ENCODE measurements at places on chromosomes 1 and 21. TPM values are rescaled to one million over a fixed set of nuclear protein-coding genes. Genes with fewer than 3 reads are reported as not detected.

- no peak for DNase-seq
Measured at GRCh38 chr1:219544163-219544846, 68.6 kb downstream of the ZC3H11B start.

- no peak for DNase-seq
Measured at GRCh38 chr21:33135925-33136324, 66.0 kb downstream of the OLIG1 start.

DNA sequence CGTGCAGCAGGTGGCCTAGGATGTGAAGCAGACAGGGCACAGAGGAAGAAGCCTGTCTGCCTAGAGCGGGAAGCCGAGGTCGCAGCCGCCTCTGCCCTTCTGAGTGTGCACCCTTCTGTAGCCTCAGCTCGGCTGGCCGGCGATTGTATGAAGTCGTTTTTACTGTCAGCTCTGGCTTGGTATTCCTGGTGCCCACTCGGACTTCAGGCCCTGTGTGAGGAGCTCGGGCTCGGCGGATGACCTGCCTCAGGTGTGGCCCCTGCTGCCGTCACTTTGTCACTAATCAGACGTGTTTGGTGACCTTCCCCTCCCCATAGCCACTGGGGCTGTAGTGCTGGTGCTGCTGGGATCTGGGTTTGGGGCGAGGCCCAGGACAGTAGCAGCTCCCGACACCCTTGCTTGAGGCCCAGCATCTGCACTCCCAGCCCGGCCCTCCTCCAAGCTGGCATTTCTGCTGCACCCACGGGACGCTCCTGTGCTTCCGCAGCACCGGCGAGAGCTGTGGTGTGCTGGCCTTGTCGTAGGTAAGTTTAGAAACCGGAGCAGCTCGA is 18.1 kb downstream of the SLX9 start:
- no peak for DNase-seq

DNA sequence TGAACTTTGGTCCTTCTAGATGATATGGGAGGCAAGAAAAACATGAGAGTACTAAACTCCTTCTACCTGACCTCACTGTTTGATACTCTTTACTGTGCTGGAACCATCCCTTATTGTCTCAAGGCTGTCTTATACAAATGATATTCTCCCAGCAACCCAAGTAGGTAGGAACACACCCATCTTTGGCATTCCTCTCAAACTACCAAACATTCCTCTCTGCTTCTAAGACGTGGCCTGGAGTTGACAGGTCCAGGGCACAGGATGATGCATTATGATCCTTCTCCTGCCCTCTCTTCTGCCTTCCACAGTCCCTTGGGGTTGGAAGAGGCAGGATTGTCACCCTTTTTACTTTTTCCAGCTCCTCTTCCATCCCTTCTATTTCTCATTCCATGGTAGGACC is 90.5 kb downstream of the SPATA17 start:
- no peak for DNase-seq

Gene MCOLN2
- total RNA-seq: 1.1 TPM

Gene CDK18
- total RNA-seq: 8.6 TPM

DNA sequence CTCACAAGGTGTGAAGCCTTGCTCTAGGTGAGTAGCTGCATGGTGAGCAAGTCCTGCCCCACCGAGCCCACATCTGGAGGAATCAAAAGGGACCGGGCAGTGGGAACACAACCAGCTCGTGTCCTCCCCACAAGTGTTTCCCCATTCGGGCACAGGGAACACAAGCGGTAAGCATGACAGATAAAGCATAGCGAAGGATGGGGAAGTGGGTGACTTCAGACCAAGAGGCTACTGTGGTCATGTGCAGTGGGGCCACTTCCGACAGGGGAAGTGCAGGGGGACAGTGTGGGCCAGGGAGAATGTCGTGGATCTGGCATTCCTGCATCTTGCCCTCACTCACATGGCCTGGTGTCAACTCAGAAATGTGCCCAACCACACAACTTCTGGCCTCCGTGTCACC is 306.2 kb downstream of the FAM72C start:
- DNase-seq: no peak

GRCh38 chr1:193951984-193952383 is 765.6 kb upstream of the B3GALT2 start:
- no peak for DNase-seq

DNA sequence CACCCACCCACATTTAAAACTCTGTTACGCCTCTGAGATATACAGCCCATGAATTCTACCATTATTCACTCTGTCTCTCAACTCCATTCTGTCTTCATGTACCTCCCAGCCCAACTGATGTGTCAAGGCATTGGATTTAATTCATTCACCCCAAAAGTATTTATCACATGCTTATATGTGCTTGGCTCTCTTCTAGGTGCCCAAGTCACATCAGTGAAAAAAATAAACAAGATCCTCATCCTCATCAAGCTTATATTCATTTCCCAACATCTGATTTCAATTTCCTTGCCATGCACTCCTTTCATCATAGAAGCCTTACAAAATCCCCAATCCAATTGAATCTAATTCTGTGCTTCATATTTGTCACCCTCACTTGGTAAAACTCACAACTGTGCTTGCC is 967.6 kb downstream of the LTN1 start:
- no peak for DNase-seq

DNA sequence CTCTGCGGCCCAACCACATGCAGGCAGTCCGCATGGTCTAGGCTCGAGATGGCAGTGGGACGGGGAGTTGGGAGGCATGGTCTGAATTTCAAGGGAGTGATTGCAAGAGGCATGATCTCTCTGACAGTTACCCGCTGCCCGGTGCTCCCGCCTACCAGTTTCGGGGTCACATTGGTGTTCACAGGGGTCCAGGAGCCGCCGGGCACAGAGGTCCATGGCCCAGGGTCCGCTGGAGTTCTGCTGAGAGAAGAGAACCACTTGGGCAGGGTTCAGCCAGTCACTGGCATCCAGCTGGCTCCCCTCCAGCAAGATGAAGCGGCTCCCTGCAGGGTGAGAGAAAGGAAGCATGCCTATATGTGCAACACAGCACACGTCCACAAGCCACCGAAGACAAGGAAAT is 141.3 kb downstream of the ASTN1 start:
- DNase-seq: no peak

Gene TMEM35B
- total RNA-seq: 34.2 TPM

Gene RCSD1
- 218 TPM for total RNA-seq

Gene LCE1E
- not detected for total RNA-seq

Gene VAV3
- total RNA-seq: 30.7 TPM

Gene TGFB2
- total RNA-seq: under 0.01 TPM

Gene KCNA2
- total RNA-seq: not detected

GRCh38 chr1:192527950-192528349 is 47.6 kb upstream of the RGS1 start:
- no peak for DNase-seq

GRCh38 chr1:59104191-59104760 is 192.6 kb upstream of the FGGY start:
- DNase-seq: no peak

GRCh38 chr1:207022996-207023679 is 9.4 kb downstream of the C1orf116 start:
- no peak for DNase-seq

DNA sequence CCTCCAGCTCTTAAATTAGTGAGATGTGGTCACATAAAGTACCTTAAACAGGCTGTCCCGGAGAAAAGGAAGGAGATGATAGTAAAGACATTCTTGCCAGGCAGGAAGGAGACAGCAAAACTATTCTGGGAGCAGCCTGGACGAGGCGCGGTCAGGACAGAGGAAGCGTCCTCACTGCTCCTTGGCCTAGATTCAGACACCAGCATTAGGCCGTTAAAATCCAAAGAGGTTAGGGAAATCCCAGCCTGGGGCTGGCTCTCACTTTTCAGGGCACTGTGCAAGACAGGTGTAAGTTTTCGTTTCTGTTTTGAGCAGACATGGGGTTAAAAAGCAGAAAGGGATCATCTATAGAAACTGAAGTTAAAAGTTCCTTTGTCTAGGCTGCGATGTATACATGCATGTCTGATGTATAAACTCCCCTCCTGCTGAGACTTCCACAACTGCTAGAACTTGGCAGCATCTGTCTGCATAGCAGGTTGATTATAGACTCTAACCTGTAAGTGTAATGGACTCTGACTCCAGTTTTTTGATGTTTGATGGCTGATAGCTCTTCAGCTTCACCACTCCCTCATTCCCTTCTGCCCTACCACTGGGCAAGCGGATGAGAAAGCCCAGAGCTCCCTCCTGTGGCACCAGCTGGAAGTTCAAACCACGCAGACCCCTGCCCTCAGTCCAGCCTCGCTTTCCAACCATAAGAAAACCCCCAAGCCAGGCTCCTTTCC is 21.5 kb downstream of the STPG1 start:
- no peak for DNase-seq

- no peak for DNase-seq
Measured at GRCh38 chr1:51697166-51697565, 80.3 kb downstream of the OSBPL9 start.

Measured in hematopoietic multipotent progenitor cell (in vitro differentiated cells).